ENCODE measurements at places on chromosomes 13 and 19.

DNA sequence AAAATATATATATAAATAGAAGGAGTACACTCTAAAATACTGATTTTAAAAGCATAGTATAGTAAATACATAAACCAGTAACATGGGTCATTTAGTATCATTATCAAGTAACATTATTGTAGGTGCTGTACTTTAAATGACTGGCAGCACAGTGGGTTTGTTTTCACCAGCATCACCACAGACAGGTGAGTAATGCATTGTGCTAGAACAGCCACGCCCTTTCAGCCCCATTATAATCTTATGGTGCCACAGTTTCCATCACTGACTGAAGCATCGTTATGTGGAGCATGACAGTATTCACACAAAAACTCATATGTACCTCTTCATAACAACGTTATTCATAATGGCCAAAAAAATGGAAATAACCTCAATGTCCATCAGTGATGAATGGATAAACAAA is 88.3 kb downstream of the DHRS12 start:
- DNase-seq, result no peak

GRCh38 chr19:4504891-4505569 is 13.3 kb downstream of the PLIN4 start:
- DNase-seq, result no peak

- DNase-seq, result no peak
Observed at GRCh38 chr19:13044231-13044836, 49.1 kb downstream of the NFIX start.

GRCh38 chr19:9953802-9954542 is 17.7 kb upstream of the OLFM2 start:
- no peak for DNase-seq

- no peak for DNase-seq
Observed at GRCh38 chr19:7561325-7561724, 25.8 kb downstream of the PNPLA6 start.

- DNase-seq, result no peak
Observed at GRCh38 chr13:75829830-75830229, 193.7 kb downstream of the LMO7 start.

DNA sequence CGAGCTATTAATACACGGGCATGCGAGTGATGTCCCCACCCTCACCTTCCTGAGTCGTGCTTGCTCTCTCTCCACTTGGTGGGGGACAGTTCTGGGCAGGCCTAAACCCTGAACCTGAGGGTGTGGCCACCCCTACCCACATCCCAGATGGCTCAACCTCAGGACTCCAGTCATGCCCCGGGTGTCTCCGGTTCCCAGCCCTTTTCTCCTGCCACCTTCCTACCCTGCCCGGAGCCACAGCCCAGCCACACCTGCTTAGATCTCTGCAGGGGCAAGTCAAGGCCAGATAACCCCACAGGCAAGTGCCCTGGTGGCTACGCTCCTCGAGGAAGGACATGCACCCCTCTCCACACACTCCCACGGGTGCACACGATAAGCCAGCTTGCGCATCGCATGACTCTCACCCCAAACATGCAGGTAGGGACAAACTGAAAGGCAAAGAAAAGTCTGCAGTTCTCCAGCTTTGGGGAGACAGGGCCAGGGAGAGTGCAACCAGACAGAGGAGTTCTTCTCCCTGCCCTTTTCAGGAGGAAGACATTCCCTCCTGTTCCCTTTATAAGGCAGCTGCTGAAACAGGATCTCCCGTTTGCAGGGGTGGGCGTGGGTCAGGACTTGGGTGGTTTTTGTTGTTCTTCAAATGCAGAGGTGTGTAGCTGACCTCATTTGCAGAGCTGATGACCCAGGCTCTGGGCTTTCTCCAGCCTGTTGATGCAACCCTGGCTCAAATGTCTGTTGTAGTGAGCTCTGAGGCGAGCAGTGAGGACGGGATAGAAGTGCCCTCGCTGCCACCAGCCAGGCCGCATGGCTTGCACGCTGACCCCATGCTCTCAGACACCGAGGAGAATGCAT is 88.6 kb downstream of the DPF1 start:
- no peak for DNase-seq

DNA sequence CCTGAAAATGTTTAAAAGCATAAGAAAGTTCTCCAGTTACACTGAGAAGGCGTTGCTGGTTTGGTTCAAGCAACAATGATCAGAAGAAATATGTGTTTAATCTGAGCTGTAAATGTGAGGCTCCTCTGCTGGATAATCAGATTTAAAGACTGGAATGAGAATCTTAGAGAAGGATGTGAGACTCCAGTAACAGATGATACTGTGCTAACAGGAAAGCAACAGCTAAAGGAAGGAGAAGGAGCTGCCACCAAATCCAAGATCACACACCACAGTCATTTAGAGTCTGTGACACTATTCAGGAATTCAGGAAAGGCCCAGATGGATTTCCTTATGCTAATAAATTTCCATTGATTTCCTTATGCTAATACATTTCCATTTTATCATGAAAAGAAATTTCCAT is 16.9 kb downstream of the DCLK1 start:
- DNase-seq, result no peak

DNA sequence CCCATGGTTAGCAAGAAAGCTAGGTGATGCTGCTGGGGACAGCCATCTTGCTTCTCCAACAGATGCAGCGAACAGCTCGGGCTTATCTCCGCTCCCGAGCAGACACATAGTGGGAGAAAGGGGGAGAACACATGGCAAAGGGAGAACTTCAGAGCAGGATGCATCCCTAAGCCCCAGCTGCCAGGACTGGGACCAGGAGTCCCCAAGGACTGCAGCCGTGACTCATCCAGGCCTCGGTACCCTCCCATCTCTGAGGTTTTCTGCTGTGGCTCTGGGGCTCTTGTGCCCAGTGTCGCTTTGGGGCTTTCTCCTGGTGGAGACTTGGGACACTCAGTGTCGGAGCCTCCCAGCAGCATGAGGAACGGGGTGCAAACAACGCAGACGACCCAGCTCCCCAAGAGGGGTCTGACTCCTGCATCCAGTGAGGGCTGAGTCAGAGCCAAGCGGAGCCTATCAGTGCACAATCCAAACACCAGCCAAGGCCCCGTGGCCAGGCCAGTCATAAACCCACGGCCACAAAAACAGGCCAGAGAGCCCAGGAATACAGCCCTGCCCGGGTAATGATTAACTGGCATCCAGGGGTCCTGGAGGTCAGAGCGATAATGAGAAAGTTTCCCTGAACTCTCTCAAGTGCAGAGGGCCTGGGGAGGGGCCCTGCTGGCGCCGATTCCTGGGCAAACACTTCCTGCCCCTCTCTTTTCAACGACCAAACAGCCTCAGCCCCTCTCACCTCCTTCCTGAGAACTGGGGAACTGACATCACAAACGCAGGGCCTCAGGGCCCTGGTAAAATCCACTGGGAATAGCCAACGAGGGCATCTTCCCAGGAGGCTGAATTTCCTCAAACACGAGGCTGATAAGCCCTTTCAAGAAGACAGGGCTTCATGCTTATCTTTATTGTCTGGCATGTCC is 202.9 kb downstream of the USP12 start:
- DNase-seq, result no peak

DNA sequence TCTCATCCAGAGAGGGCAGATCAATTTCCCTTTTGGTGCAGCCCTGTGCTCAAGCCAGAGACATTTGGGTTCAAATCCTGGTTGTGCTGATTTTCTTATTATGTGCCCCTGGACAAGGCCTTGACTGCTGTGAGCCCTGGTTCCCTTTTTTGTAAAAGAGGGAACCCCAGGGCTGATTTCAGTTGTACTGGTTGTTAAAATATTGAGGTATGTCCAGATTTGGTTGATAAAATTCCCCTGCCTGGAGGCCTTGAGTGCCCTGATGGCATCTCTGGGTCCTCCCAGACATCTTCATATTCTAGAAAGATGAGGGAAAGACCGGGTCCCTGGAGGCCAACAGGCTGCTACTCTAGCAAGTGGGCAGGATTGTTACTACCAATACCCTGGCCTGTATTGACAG is 14.4 kb upstream of the PLAUR start:
- DNase-seq, result no peak

- no peak for DNase-seq
Observed at GRCh38 chr13:106523576-106523975, 11.9 kb downstream of the EFNB2 start.

- DNase-seq, result no peak
Observed at GRCh38 chr19:50830266-50831025, 2.9 kb downstream of the KLK15 start.

GRCh38 chr19:58166708-58167280 is 16.1 kb upstream of the ZNF274 start:
- no peak for DNase-seq

- DNase-seq, result no peak
Observed at GRCh38 chr19:16988661-16989060, 37.9 kb downstream of the CPAMD8 start.

DNA sequence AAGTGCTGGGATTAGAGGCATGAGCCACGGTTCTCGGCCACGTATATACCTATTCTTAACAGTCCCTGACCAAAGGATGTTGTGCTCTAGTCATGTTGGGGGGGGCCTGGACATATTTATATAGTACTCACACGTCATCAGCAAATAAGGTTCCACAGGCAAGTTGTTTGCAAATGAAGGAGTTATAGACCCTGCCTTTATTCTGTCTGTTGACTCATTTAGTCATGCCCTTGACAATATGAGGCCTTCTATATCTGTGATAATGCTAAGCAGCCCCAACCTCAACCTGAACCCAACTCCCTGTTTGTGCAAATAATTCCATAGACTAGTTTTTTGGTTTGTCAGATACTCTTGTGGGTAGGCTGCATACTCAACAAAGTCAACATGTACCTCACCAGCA is 8.9 kb downstream of the ZNF586 start:
- DNase-seq, result no peak

- no peak for DNase-seq
Observed at GRCh38 chr13:31739226-31739625, at the start of gene RXFP2. Gene RXFP2, plus strand, starts transcription at chr13:31739526. Its CDS starts 87 bp downstream, at chr13:31739613.

DNA sequence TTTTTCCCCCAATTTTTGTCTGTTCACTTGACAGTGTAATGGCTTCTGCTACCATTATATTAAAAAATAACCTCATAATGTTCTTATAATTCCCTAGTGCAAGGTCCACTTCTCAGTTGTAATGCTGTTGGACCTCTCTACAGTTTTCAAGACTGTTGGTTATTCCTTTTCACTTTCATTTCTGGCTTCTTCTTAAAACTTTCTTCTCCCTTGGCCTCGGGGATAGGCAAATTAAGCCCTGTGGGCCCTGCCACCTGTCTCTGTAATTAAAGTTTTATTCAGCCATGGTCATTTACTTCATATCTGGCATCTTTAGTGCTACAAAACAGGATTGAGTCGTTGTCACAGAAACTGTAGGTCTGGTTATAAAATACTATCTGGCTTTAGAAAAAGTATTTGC is 313.5 kb downstream of the KLF12 start:
- no peak for DNase-seq

DNA sequence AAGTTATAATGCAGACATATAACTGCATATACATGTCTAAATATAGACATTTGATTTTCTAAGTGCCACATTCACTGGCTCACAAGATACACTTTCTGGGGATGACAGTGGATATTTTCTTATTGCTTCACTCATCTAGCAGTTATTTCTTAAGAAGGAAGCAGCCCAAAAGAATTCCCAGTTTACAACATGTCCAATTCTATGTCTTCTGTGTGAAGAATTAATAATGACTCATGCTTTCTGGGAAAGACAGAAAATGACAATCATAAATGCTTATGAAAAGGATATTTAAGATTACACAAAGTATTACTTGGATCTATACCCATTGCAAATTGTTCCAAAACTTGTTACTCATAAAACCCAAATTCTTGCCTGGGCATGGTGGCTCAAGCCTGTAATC is 543.4 kb downstream of the SUCLA2 start:
- no peak for DNase-seq

DNA sequence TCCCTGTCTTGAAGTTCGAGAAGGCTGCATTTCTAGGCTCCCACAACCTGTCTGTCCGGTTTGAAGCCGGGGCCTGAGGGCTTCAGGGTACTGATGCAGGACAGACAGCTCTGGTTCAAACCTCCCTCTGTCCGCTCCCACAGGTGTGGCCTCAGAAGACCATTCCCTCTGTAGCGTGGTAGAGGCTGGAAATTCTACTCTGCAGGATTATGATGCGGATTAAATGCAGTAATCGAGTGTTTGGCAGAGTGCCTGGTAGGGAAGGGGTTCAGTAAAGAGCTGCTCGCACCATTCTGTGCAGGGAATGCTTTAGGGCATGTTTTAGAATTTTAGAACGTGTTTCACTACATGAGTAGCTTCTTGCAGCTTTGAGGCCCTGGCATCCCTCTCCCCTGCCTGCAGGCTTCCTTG is 30.5 kb downstream of the PPP1R37 start:
- DNase-seq, result no peak

DNA sequence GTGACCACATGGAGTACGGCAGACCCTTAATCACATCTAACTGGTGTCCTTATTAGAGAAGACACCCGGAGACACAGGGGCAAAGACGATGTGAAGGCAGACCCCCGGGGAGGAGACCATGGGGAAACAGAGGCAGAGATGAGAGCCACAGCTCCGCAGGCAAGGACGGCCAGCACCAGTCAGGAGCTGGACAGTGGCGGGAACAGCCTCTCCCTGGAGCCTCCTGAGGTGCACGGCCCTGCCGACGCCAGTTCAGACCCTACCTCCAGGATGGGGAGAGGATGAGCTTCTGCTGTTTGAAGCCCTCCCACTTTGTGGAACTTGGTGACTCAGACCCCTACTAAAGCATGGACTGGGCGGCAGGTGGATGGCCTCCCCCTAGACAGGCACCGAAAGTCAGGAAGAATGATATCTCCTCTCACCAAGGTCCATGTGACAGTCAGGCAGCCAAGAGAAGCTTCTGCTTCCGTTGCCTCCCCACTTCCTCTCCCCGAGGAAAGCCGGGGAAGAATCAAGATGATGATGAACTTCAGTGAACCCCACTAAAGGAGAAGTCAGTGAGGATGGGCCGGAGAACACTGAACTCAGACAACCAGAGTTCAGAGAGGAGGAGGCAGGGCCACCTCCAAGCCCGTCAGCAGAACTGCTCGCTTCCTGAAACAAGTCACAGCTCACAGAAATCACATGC is 25.4 kb downstream of the RAB20 start:
- DNase-seq, result no peak

DNA sequence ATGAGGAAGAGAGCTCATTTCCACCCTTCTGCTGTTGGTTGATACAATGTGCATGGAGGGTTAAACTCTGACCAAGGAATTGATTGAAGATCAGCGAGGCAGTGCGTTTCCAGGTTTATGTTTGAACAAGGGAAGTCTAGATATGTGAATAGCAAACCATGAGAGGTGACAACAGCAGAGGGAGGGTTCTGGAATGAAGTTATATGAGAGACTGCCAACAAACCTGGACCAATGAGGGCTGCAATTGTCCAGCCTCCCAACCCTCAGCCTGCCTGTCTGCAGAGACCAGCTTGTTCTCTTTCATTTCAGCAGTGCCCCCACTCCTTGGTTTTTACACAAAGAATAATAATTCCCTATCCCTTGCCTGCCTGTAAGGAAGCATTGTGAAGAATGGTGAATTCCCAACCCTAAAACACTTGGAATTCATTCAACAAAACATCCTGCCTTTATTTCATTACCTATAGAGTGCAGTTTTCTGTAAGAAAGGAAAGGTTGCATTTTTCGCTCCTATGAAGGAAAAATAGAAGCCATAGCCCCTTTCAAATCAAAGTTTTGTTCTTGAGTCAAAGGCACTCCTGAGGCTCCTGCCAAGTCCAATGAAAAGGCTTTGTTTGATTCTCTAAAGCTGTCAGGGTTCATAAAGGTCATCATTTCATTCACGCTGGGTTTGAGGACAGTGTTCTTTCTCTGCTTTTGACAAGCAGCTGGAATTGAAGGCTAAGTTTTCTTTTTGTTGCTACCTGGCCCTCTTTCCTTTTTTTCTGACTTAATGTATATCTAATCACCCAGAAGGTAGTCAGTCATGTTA is 53.6 kb upstream of the ABCC4 start:
- DNase-seq, result no peak

- peak; percentile 89 for DNase-seq
Observed at GRCh38 chr13:49495783-49496762, at the start of gene PHF11. Gene PHF11, plus strand, starts transcription at chr13:49495953. Its CDS starts 49 bp downstream, at chr13:49496002.

GRCh38 chr13:83883061-83883523 is 818 bp upstream of the SLITRK1 start:
- DNase-seq, result no peak
